SK-N-SH (cell line): ENCODE measurements at places on chromosomes 3 and 15. TPM values are rescaled to one million over a fixed set of nuclear protein-coding genes. Genes with fewer than 3 reads are reported as not detected.

Gene ZPLD1
- not detected in 2 replicates for polyA plus RNA-seq

Gene ATG3
- 38.8 and 39.7 TPM in 2 replicates for polyA plus RNA-seq

Gene GOLGA8H
- 0.86 and 0.89 TPM in 2 replicates for polyA plus RNA-seq

Gene SLC9C1
- polyA plus RNA-seq = not detected in 2 replicates

Gene CERS3
- not detected in 2 replicates for polyA plus RNA-seq
